Camera-type eye (tissue), 1 donor: ENCODE measurements at places on chromosomes 16 and 17. TPM values are rescaled to one million over a fixed set of nuclear protein-coding genes. Genes with fewer than 3 reads are reported as not detected.

The CCDC144A gene
- 8.4 TPM for total RNA-seq

The HS3ST3A1 gene
- total RNA-seq = 22.7 TPM

The CCL14 gene
- 0.60 TPM for total RNA-seq

The EVI2B gene
- 2.5 TPM for total RNA-seq

The KRT36 gene
- total RNA-seq = not detected

The TOM1L1 gene
- 61.0 TPM for total RNA-seq

The CCL15 gene
- not detected for total RNA-seq

The CTRB1 gene
- not detected for total RNA-seq

The ALDH3A1 gene
- 7.1 TPM for total RNA-seq

The DPEP1 gene
- 1.0 TPM for total RNA-seq

The ATF7IP2 gene
- total RNA-seq = 13.4 TPM

The CLDN9 gene
- total RNA-seq = not detected

The BCL7C gene
- 34.7 TPM for total RNA-seq

The PRAC2 gene
- total RNA-seq = not detected

The TNS4 gene
- 1.8 TPM for total RNA-seq

The HES7 gene
- not detected for total RNA-seq

The SULT1A2 gene
- not detected for total RNA-seq
